Activated CD4-positive, alpha-beta T cell treated with anti-CD3 and anti-CD28 coated beads for 36 hours (primary cell): ENCODE measurements at places on chromosomes 16 and 17. TPM values are rescaled to one million over a fixed set of nuclear protein-coding genes. Genes with fewer than 3 reads are reported as not detected.

DNA sequence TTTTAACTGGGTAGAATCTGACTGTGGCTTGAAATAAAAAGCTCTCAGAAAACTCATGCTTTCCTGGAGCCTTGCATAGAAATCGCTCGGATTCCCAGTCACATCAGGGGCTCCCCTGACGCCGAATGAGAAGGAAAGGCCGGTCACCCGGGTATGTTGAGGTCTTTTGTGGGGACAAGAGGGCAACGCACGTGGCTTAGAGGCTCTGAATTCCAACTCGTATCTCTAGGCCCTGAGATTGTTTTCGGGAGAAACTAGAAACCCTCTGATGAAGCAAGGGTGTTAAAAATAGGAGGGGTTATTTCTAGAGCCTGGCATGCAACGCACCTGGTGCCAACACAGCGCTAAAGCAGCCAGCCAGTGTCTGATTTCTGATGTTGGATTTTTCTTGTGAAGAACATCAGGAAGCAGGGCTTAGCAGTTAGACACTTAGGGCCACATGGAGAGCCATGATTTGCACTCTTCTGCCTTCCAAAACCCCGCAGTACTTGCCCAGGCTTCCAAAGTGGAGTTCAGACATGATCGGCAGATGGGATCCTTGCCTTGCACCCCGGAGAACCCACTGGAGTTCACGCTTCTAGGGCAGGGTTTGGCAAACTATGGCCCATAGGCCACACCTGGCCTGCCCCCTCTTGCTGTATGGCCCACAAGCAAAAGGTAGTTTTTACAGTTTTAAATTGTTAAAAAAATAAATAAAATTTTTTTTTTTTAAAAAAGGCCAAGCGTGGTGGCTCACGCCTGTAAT is 12.6 kb downstream of the CACNG1 start:
- no peak for DNase-seq

Gene CDH5
- total RNA-seq: not detected

Gene KCNJ12
- total RNA-seq: not detected

GRCh38 chr16:67917140-67917851 is 14.4 kb downstream of the CTRL start:
- DNase-seq: no peak

DNA sequence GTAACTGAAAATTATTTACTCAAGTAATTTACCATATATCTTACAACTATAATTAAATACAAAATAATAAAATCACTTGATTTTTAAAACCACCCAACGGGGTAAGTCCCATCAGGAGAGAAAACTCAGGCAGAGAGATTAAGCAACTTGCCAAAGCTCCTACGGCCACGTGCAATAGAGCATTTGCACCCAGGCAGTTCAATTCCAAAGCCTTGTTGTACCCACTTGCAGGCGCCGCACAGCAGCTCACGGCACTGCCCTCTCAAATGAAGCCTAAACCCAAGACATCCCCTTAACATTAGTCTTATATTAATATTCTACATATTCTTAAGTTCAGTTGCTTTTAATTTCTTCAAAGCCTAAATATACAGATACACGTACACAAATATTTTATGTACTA is 75.7 kb downstream of the SPAG9 start:
- no peak for DNase-seq

DNA sequence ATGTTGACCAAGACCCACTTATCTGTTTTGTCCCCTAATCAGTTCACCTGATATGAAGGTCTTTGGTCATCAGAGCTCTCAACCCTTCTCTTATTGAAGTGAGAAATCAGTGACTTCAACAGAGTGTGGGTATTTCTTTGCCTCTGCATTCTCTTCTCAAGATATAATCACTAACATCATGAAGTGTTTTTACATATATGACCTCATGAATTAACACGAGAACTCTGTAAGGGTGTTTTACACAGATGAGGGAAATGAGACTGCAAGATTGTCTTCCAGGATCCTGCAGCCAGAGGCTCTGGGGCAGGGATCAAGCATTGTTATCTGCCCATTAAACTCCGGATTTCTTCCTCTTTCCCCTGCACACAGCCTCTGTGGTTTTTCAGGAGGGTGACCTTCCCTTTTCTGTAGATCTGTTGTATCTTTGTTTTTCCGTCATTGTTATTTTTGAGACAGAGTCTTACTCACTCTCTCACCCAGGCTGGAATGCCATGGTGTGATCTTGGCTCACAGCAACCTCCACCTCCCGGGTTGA is 22.7 kb downstream of the LCMT1 start:
- DNase-seq: no peak

Gene RND2
- 0.05 TPM for total RNA-seq

Gene FOXL1
- not detected for total RNA-seq

GRCh38 chr16:89738072-89738377 is 16.7 kb downstream of the ZNF276 start:
- DNase-seq: no peak

DNA sequence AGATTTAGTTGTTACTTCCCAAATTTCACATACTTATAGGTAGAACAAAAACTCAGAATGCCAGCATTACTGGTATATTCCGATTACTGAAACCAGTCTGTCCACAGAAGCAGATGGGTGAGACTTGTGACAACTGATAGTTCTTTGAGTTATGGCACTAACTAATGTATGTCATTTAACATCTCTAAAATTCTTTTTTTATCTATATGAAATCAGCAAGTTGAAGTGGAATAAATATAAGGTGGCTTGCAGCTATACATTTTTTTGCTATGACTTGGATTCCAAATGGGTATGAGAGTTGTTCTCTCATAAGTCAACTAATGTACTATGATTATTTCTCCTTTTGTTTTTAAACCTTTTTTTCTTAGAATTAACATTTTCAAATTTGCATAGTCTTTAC is 69.1 kb downstream of the VMP1 start:
- no peak for DNase-seq

GRCh38 chr17:42855048-42855596 is 4.1 kb downstream of the AOC3 start:
- no peak for DNase-seq

Gene ELMO3
- total RNA-seq: 4.6 TPM

DNA sequence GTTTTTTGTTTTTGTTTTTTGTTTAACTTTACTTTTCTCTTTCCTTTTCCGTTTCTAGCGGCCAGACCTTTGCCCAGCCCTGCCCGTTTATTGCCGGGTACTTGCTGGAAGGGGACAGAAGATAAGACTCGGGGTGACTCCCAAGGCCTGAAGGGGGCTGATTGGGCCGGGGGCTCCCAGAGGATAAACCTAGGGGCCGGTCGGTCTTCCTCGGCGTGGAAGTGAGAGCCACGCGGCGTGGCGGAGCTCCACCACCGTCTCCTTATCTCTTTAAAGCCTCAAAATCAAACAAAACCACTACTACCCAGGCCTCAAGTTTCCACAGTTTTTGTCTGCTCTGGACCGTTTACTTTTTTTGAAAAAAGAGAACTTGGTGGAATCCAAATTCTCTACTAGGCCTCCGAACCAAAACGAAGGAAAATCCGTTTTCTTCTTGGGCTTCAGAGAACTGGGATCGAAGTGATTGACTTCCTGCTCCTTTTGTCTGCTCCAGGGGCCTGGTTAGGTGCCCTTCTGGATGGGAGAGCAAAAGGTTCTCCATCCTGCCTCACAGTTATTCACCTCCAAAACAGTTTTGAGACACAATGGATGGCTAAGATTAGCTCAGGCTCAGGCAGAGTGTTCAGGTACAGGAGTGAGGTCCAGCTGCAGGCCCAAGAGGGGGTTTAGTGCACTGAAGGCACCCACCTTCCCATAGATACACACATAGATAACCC is 8.5 kb upstream of the HOXB9 start:
- no peak for DNase-seq

GRCh38 chr16:28073836-28074235 is 10.3 kb upstream of the GSG1L start:
- DNase-seq: no peak
